Spinal cord (tissue), 10 donors: ENCODE measurements at places on chromosomes 7 and 10.

DNA sequence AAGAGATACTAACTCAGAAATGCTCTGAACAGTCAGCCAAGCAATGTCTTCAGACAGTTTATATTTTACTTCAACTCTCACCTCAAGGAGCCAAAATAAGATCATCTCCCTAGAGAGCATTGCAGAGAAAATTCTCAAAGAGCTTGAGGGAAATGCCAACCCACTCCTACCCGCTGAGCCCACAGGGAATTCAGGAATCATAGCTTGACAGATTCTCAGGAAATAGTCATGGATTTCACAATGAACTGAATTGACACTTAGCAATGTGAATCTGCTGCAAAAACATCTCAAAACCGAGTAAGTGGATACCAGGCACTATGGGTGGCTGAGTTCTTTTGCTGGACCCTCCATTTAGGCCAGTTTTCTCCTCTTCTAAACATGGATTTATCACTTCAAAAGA is 9.8 kb upstream of the PLAC9 start:
- H3K4me3 ChIP-seq, result no peak overlapping the region
- H3K36me3 ChIP-seq, result no peaks in the 10 kb centered on the region

DNA sequence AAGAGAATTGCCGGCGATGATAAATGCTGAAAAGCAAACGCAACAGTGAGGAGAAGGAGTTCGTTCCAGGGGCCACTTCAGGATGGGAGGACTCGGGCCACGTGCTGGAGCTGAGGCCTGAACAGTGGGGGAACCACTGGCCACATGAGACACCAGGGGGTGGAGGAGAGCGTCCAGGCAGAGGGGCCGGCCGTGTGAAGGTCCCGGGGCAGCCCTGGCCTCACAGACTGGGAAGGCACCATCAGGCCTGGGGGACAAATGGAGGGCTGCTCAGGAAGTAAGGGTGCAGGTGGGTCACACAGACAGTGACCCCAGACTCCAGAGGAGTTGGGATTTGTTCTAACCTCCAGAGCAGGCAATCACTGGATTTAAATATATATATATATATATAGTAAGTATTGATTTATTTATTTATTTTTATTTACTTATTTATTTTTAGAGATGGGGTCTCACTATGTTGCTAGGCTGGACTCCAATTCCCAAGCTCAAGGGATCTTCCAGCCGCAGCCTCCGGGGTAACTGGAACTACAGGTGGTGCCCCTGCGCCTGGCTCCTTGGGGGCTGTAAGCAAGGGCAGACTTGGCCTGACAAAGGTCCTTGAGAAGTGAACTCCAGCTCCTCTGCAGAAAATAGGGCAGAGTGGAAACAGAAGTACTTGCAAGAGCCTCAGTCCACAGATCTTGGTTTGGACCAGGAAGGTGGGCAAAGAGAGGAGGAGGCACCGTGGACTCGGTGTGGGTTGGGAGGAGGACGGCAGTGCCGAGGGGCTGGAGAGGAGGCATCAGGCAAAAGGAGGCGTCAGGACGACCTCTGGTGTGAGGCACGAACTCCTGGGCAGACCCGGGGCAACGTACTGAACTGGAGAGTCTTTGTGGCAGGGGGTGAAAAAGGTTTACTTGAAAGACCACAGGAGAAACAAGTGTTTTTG is 57.3 kb downstream of the TCERG1L start:
- H3K27ac ChIP-seq, result no peak overlapping the region
- H3K27me3 ChIP-seq, result no peaks in the 10 kb centered on the region
- H3K36me3 ChIP-seq, result peaks cover 10% of the 10 kb centered on the region
- no peak overlapping the region for H3K4me3 ChIP-seq
- DNase-seq, result no peak
- H3K4me1 ChIP-seq, result peaks cover 20% of the 10 kb centered on the region

GRCh38 chr10:24483701-24484100 is 240.0 kb downstream of the ARHGAP21 start:
- H3K27ac ChIP-seq, result no peak overlapping the region
- H3K36me3 ChIP-seq, result no peaks in the 10 kb centered on the region
- no peak overlapping the region for H3K4me3 ChIP-seq
- DNase-seq, result no peak
- no peaks in the 10 kb centered on the region for H3K4me1 ChIP-seq

GRCh38 chr10:75043256-75044131 is 68.0 kb upstream of the SAMD8 start:
- H3K27ac ChIP-seq, result no peak overlapping the region
- no peak overlapping the region for H3K4me3 ChIP-seq
- peaks cover 4% of the 10 kb centered on the region for H3K4me1 ChIP-seq
- no peak for DNase-seq
- peaks cover 4% of the 10 kb centered on the region for H3K27me3 ChIP-seq

DNA sequence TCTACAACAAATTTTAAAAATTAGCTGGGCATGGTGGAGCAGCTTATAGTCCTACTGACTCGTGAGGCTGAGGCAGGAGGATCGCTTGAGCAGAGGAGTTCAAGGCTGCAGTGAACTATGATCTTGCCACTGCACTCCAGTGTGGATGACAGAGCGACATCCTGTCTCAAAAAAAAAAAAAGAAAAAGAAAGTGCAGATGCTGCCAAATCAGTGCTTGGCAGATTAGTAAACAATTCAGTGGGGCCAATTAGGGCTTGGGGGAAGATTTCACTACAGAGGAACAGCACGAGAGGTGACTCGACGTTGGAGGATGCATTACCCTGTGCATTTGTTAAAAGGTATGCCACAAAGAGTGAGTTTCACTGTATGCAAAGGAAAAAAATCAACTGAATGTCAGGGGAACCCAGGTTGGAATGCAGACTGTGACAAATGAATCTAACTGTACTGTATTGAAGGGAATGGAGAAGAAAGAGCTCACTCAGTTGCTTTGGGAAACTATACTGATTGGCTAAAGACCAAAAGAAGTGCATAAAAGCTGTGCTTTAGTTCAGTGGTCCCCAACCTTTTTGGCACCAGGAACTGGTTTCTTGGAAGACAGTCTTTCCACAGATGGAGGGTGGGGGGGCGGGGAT is 31.6 kb downstream of the GARIN1A start:
- H3K27ac ChIP-seq, result no peak overlapping the region
- DNase-seq, result peak; percentile 39
- no peaks in the 10 kb centered on the region for H3K4me1 ChIP-seq
- no peak overlapping the region for H3K4me3 ChIP-seq
- no peaks in the 10 kb centered on the region for H3K27me3 ChIP-seq

- H3K36me3 ChIP-seq, result no peaks in the 10 kb centered on the region
- H3K27me3 ChIP-seq, result no peaks in the 10 kb centered on the region
- H3K27ac ChIP-seq, result no peak overlapping the region
Measured at GRCh38 chr7:1787241-1787640, 117.2 kb downstream of the ELFN1 start.

DNA sequence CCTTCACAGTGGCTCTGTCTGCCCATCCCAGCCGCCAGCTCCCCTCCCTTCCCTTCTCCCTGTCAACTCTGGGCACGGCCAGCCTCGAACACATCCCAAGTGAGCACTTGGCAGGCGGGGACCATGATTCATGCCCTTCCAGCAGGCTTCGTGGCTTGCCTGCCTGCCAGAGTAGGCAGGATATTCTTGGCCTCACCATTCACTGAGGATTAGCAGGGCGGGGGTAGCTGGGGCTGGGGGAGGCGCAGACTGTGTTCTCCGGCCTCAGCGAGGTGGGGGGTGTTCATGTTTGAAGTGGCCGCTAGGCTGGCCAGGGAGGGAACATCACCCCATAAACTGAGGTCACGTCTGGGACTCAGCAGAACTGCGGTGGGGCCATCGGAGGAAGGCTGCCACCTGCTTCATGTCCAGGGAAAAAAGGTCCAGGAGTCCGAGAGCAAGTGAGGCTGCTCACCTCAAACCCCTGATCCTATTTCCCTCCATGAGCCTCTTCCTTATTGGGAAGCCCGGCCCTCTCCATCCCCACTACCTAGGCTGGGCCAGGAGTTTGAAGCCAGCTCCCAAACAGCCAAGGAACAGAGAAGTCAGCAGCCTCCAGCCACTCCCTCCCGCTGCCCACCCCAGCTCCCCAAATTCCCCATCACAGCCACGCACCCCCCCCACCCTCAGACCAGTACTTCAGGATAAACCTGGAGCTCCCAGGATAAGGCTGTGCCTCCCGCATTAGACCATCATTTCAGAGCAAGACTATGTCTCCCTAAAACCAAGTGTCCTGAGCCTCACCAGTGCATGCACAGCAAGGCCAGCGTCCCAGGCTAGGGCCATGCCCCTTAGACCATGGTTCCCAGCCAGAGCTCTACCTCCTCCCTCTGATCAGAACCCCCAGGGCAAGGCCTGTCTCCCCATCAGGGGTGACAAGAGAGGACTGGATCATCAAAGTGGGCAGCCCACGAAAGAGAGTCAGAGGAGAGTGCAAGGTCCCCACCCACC is 42.8 kb upstream of the RABGEF1 start:
- peaks cover 35% of the 10 kb centered on the region for H3K36me3 ChIP-seq
- no peaks in the 10 kb centered on the region for H3K27me3 ChIP-seq
- DNase-seq, result peak; percentile 63
- no peak overlapping the region for H3K27ac ChIP-seq
- H3K4me1 ChIP-seq, result peaks cover 29% of the 10 kb centered on the region

GRCh38 chr10:13440185-13441061 is 88.4 kb downstream of the BEND7 start:
- peaks cover 2% of the 10 kb centered on the region for H3K36me3 ChIP-seq
- peaks cover 7% of the 10 kb centered on the region for H3K27me3 ChIP-seq
- H3K4me3 ChIP-seq, result peak overlapping the region; percentile 48

DNA sequence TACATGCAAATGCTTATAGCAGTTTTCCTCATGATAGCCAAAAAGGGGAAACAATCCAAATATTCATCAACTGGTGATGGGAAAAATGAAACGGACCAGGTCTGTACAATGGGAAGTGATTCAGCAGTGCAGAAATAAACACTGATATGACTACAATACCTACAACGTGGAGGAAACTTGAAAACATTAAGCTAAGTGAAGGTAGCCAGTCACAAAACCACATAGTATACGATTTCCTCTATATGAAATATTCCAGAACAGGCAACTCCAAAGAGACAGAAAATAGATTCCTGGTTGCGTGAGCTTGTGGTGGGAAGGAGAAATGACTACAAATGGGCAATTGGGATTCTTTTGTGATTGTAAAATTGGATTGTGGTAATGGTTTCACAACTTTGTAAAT is 263.1 kb upstream of the PITRM1 start:
- H3K27ac ChIP-seq, result no peak overlapping the region
- no peaks in the 10 kb centered on the region for H3K27me3 ChIP-seq
- H3K4me1 ChIP-seq, result peaks cover 21% of the 10 kb centered on the region
- H3K4me3 ChIP-seq, result no peak overlapping the region
- H3K36me3 ChIP-seq, result no peaks in the 10 kb centered on the region
